ENCODE measurements at places on chromosomes 2 and 18.

GRCh38 chr2:97851172-97851571 lies 137.8 kb downstream of the ZAP70 start:
- DNase-seq = no peak

DNA sequence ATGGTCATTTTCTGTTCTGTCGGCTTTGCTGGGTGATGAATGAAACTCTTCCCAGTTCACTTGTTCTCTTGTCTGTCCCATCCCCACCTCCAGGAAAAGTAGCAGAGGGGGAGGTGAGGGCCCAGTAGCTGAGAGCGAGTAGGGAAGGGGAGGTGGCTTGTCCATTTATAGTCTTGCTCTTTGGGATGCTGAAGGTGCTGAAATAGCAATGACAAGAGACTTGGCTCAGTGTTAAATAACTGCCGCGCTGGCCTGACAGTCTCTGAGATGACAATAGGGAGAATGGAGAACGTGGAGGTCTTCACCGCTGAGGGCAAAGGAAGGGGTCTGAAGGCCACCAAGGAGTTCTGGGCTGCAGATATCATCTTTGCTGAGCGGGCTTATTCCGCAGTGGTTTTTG lies at the start of gene SMYD1:
Gene SMYD1 (plus strand): TSS at position 228 of the 400 bp plus-strand sequence. CDS start 40 bp downstream, at position 268.
- DNase-seq = no peak

GRCh38 chr2:62536873-62537547 lies 31.0 kb upstream of the TMEM17 start:
- no peak for DNase-seq

DNA sequence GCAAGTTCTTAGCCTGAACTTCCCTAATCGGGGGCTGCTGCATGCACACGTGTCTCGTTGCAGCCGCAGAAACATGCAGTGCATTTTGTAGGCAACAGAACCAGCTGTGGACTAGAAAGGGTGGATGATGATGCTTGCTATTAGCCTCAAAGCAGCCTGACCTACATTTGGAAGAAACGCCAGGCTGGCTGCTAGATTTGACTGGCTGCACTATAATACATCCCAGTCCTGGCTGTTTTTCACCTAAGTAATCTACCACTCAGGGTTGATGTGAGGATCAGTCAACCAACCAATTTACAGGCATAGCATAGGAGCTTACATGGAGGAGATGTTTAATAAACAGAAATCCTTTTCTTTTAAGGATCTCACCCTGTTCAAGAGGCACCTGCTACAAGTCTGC lies 56.4 kb upstream of the SPP2 start:
- no peak for DNase-seq

GRCh38 chr2:73654175-73654574 lies 12.0 kb upstream of the NAT8 start:
- DNase-seq = no peak

DNA sequence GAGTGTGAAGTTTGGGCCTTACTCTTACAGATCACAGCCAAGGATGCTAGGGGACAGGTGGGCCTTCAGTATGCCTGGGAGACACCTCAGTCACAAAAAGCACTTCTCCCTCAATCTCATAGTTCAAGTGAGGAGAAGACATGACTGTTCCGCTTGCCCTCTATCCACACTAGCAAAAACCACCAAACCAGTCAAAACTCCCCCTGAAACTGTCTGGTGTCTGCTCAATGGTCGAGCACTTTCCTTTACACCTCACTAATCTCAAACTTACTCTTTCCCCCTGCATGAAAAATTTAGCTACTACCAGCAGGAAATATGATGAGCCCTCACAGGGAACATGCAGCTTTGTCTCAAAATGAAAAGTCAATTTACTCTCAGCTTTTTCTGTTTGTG lies 232.2 kb downstream of the TRIB2 start:
- DNase-seq = no peak

GRCh38 chr18:62101321-62101721 lies 85.5 kb downstream of the PIGN start:
- DNase-seq = no peak

GRCh38 chr2:4135765-4136164 lies 432.4 kb downstream of the DCDC2C start:
- no peak for DNase-seq

GRCh38 chr2:228875152-228875900 lies 395.8 kb downstream of the PID1 start:
- no peak for DNase-seq

DNA sequence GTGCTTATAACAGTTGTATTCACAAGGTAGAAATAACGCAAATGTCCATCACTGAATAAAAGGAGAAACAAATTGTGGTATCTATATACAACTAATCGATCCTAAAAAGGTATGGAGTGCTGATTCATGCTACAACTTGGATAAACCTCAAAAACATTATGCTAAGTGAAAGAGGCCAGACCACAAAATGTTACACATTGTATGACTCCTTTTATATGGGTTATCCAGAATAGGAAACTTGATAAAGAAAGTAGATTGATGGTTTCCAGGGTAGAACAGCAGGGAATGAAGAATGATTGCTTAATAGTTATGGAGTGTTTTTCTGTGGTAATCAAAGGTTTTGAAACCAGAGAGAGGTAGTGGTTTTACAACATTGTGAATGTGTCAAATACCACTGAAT lies 432.2 kb upstream of the TRIB2 start:
- no peak for DNase-seq

DNA sequence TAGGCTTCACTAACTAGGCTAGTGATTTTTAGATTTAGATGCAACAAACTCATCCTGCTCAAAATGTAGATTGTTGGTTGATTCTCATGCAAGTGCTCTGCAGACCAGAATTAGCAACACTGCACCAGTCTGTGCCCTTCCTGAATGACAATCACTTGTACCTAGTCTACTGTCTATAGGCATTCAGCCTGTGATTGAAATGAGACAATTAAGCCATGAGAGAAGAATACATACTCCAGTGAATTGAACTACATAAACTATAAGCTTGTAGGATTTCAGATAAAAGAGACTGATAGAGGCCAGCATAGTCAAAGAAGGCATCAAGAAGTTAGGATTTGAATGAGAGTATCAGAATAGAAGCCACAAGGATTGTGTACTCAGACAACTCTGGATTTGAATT lies 138.3 kb upstream of the NRXN1 start:
- DNase-seq = no peak

DNA sequence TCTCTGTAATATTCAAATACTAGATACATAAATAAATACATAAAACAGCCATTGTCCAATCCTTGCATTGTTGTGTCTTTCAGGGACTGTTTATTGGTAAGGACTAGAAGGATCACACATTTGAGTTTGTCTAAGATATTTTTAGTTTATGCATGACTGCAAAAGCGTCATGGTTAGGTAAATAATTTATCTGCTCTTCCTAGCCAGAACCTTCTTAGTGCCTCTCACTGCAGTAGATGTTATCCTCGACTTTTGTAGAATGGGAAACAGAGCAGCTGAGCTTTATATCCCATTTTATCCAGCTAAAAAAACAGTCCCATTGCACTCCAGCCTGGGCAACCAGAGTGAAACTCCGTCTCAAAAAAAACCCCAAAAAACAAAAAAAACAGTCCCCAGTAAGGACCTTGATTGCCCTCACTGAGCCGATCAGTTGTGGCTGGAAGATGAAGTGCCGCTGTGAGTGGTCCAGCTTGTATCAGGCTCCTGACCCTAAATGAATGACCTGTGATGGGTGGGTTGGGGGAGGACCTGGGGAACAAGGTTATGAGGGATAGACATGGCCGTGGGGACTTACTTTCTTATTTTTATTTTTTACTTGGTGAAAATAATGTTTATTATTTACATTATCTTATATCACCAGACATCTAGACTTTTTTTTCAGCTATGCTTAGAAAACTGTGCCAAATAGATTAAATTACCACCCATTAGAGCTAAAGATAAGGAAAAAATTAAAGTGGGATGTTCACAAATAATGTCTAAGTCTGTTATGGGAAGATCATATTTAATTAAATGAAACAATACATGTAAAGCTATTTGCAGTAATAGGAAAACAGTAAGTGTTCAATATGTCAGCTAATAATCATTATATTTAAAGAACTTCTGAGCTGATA lies 10.9 kb upstream of the ADAM23 start:
- DNase-seq = no peak

DNA sequence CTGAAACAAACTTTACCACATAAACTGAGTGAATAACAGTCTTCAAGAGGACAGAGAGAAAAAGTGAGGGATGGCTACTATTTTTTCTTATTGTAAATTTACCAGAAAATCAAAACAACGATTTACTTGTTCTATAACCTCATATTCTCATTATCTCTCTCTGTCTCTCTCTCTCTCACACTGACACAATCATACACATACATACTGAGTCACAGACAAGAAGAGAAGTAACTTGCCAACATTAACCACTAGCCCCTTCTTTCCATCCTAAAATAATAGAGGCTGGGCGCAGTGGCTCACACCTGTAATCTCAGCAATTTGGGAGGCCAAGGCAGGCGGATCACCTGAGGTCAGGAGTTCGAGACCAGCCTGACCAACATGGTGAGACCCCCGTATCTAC lies 18.2 kb downstream of the SATB2 start:
- no peak for DNase-seq

DNA sequence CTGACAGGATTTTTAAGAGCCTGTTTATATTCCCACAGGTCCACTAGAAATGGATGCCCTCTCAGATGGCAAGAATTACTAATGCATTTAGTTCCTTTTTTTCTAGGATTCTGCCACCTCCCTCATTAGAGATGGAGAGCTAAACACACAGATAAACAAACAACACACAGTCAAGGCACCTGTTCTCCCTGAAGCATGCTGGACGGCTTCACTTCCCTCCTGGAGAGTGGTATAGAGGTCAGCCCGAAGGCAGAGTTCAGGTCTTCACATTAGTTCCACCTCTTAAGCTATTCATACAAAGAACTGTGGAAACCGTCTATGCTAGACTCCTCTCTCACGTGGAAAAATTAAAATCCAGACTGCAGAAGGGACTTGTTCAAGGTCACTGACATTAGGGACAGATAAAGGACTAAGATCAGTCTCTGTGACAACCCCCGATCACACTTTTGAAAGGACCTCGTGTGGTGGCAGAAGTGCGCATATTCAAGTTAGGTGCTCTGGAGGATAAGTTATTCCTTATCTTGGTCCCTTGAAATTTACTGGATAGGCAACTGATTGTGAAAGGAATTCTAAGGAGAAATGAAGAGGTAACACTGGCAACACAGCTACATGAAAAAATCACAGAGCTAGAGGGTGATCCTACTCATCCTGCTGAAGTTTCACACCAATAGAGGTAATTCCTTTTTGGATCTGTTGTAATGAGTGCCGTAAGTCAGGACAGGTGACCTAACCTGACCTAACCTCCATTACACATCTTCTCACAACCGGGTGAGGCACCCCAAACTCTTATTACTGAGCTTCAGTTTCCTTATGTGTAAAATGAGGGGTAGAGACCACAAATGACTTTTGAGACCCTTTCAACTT lies 75.1 kb downstream of the SPRED2 start:
- DNase-seq = no peak

- DNase-seq = no peak
Observed at GRCh38 chr18:54828986-54829385, 709 bp downstream of the RAB27B start.

DNA sequence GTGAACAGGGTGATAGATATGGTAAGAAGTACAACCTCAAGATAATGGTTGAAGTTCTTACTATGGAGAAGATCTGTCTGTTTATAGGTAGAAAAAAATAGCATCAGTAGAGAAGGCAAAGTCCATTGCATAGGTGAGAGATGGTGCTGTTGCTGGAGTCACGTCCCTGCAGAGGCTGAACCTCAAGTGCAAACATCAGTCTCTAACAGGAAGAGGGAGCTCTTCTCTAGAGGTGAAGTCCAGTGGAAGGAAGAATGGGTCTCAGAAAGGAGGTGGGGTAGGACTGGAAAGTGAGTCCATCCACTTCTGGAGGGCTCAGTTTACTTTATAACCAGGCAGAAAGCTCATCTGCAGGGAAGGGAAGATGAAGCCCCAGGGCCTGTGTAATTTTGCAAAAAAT lies 337.7 kb downstream of the MEIS1 start:
- DNase-seq = no peak

GRCh38 chr2:32937602-32938448 lies 8.9 kb upstream of the LTBP1 start:
- DNase-seq = no peak

DNA sequence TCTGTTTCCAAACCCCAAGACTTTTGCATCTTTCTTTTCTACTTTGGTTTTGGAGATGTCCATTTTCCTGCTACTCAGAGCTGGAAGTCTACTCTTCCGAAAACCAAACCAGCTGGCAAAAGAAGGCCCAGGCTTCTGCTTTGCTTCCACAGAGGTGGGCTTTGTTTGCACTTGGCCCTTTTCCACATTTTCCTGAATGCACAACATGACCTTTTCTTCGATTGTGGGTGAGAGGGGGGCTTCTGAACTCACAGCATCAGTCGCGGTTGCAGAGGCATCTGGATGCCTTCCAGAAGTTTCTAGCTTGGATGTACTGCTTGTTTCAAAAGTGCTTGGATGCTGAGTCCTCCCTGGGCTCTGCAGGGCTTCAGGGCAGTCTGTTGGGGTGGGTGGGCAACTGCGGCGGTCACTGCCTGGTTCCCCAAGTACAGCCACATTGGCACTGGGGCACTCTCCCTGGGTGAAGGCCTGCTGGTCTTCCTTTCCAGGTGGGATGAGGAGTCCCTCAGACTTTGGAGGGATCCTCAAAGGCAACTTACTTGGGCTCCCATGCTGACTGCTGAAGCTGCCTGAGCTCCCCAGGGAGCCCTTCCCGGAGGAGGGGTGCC lies 112.3 kb upstream of the LYPD1 start:
- DNase-seq = no peak

GRCh38 chr2:149782572-149782971 lies 195.0 kb upstream of the MMADHC start:
- no peak for DNase-seq

- DNase-seq = no peak
Observed at GRCh38 chr18:25109484-25109883, 242.5 kb downstream of the ZNF521 start.

GRCh38 chr18:1499265-1499664 lies 594.6 kb downstream of the ADCYAP1 start:
- DNase-seq = no peak

DNA sequence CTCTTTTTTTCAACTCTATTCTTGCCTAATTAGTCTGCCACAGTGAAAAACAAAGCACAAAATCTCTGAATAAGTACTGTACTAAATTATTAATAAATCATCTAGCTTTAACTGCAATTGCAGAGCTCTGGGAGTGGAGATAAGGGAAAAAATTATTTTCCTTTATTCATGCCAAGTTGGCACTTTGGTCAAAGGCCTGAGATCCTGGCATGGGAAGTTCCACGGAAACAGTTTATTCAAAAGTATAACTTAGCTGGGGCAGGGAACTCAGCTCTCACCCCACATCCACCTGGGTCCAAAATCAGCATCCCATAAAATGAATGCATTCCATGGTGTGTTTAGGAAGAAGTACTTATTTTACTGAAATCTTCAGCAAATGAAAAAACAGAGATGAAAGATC lies 185.2 kb upstream of the APCDD1 start:
- no peak for DNase-seq

- no peak for DNase-seq
Observed at GRCh38 chr18:10847907-10848306, 301.5 kb downstream of the PIEZO2 start.

GRCh38 chr2:97707362-97708047 lies 5.9 kb upstream of the ZAP70 start:
- DNase-seq = no peak

- DNase-seq = no peak
Observed at GRCh38 chr2:64331849-64332699, 121.9 kb upstream of the LGALSL start.

- no peak for DNase-seq
Observed at GRCh38 chr2:33636001-33636400, 36.9 kb upstream of the FAM98A start.

GRCh38 chr18:8242151-8242696 lies 367.0 kb upstream of the RAB12 start:
- DNase-seq = no peak

- no peak for DNase-seq
Observed at GRCh38 chr2:20242727-20243377, 17.9 kb upstream of the SDC1 start.
